Activated naive CD4-positive, alpha-beta T cell treated with anti-CD3 and anti-CD28 coated beads, Interleukin-2, amount 50 U/mL, for 72 hours (primary cell): ENCODE measurements at places on chromosomes 5 and 9.

- no peak for DNase-seq
Measured at GRCh38 chr9:34254141-34254913, 74.7 kb downstream of the KIF24 start.

GRCh38 chr9:116504893-116505480 lies 182.1 kb upstream of the TRIM32 start:
- no peak for DNase-seq

DNA sequence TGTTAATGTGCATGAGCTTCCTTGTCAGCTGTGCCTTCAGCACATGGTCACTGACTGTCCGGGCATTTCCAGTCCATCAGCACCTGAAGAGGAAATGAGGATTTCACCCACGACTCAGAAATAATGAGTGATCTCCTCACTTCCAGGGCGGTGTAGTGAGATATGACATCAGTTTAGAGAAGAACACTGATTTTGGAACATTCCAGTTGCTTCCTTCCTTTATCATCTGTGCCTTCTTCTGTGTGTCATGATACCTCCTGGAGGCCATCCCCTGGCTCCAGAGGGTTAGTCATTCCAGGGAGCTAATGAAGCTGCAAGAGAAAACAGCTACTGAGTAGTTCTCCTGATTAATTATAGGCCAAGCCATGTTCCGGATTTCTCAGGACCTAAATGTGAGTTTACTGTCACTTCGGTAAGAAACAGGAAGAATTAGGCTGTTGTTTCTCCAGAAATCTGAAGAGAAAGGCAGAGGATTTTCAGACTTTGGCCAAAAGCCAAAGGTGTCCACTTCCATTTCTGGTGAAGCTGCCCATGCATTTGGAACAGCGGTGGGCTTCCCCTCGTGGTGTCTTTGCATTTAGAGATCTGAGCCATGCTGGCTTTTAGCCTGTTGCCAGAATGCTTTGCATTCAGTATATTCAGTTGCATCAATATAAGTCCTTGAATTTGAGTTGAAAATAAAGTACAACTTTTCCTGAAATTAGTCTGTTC lies 161.3 kb upstream of the OTULINL start:
- no peak for DNase-seq

DNA sequence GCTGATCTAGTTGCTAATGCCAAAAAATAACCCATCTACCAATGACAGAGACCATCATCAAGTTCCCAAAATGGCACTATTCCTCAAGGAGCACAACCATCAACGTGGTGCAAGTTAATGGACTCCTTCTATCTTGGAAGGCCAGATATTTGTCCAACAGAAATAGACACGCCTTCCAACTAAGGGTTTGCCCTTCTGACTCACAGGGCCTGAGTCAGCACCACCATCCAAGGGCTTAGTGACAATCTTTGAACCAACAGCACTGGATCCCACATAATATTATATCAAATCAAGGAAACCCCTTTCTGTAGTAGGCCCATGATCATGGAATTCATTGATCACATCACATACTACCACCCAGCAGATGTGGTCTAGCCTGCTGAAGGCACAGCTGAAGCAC lies 84.3 kb downstream of the MED27 start:
- no peak for DNase-seq

DNA sequence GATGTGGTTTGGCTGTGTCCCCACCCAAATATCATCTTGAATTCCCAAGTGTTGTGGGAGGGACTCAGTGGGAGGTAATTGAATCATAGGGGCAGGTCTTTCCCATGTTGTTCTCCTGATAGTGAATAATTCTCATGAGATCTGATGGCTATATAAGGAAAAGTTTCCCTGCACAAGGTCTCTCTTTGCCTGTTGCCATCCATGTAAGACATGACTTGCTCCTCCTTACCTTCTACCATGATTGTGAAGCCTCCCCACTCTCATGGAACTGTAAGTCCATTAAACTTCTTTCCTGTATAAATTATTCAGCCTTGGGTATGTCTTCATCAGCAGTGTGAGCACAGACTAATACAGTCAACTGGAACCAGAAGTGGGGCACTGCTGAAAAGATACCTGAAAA lies 262.4 kb upstream of the RFX3 start:
- no peak for DNase-seq
